ENCODE measurements at places on chromosomes 4 and X. TPM values are rescaled to one million over a fixed set of nuclear protein-coding genes. Genes with fewer than 3 reads are reported as not detected.

GRCh38 chr4:175469514-175469913 lies 342.6 kb downstream of the GPM6A start:
- no peaks in the 10 kb centered on the region for H3K27me3 ChIP-seq
- no peak for DNase-seq
- no peak overlapping the region for H3K27ac ChIP-seq
- H3K36me3 ChIP-seq = no peaks in the 10 kb centered on the region
- H3K4me1 ChIP-seq = no peaks in the 10 kb centered on the region
- H3K4me3 ChIP-seq = no peak overlapping the region

- no peaks in the 10 kb centered on the region for H3K4me1 ChIP-seq
- H3K36me3 ChIP-seq = no peaks in the 10 kb centered on the region
- H3K27ac ChIP-seq = no peak overlapping the region
- no peak for DNase-seq
- H3K4me3 ChIP-seq = no peak overlapping the region
- no peaks in the 10 kb centered on the region for H3K27me3 ChIP-seq
Observed at GRCh38 chr4:67091673-67092072, 453.6 kb downstream of the CENPC start.

- no peaks in the 10 kb centered on the region for H3K4me1 ChIP-seq
- no peaks in the 10 kb centered on the region for H3K27me3 ChIP-seq
- DNase-seq = no peak
Observed at GRCh38 chr4:40199179-40199670, 2.4 kb downstream of the RHOH start.

GRCh38 chr4:80266902-80267380 lies 477 bp downstream of the FGF5 start:
- no peak for DNase-seq
- no peaks in the 10 kb centered on the region for H3K27me3 ChIP-seq
- no peak overlapping the region for H3K4me3 ChIP-seq
- H3K4me1 ChIP-seq = no peaks in the 10 kb centered on the region
- H3K27ac ChIP-seq = no peak overlapping the region

The FGFR3 gene
- 1.2 TPM for total RNA-seq

The PLXNA3 gene
- 59.4 TPM for total RNA-seq

The FREM3 gene
- 0.18 TPM for total RNA-seq

The GAGE12H gene
- total RNA-seq = not detected

The MTNR1A gene
- not detected for total RNA-seq

The PPP4R3C gene
- not detected for total RNA-seq

The PHKA1 gene
- 10.6 TPM for total RNA-seq
